Common myeloid progenitor, CD34-positive (primary cell): ENCODE measurements at places on chromosomes 2 and 18.

- H3K27me3 ChIP-seq, result peaks cover 4% of the 10 kb centered on the region
- DNase-seq, result no peak
- H3K36me3 ChIP-seq, result no peaks in the 10 kb centered on the region
- H3K4me1 ChIP-seq, result no peaks in the 10 kb centered on the region
- H3K4me3 ChIP-seq, result no peak overlapping the region
These were observed 19.4 kb downstream of the CYP26B1 start for GRCh38 chr2:72128059-72128842.

DNA sequence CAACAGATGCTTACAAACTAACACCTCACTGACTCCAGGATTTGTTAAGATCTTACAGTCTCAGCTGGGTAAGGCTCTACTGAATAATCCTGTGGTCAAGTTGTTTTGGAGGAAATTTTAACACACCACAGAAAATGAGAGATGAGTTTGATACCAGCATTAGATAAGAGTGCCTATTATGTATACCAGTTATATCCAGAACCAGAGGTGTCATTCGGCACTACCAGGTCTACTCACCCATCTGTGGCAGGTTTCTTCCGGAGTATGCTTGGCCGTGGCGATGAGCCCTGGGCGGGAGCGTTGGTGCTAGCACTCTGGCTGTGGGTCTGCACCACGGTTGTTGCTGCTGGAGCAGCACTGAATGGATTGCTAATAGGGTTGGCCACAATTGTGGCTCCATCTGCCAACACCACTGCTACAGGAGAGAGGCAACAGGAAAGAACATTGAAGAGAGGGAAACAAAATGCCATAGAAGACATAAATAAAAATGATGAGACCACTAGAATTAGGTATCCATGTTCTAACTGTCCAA is 41.2 kb downstream of the SAP130 start:
- DNase-seq, result no peak
- peaks cover 19% of the 10 kb centered on the region for H3K36me3 ChIP-seq
- no peaks in the 10 kb centered on the region for H3K4me1 ChIP-seq
- H3K27ac ChIP-seq, result no peak overlapping the region

- H3K27me3 ChIP-seq, result no peaks in the 10 kb centered on the region
- no peaks in the 10 kb centered on the region for H3K4me1 ChIP-seq
- H3K4me3 ChIP-seq, result no peak overlapping the region
- no peaks in the 10 kb centered on the region for H3K36me3 ChIP-seq
These were observed 120.8 kb upstream of the CAB39 start for GRCh38 chr2:230591850-230592249.

GRCh38 chr2:216989340-216990129 is 129.7 kb upstream of the TNP1 start:
- H3K27me3 ChIP-seq, result peaks cover 7% of the 10 kb centered on the region
- H3K4me1 ChIP-seq, result no peaks in the 10 kb centered on the region

DNA sequence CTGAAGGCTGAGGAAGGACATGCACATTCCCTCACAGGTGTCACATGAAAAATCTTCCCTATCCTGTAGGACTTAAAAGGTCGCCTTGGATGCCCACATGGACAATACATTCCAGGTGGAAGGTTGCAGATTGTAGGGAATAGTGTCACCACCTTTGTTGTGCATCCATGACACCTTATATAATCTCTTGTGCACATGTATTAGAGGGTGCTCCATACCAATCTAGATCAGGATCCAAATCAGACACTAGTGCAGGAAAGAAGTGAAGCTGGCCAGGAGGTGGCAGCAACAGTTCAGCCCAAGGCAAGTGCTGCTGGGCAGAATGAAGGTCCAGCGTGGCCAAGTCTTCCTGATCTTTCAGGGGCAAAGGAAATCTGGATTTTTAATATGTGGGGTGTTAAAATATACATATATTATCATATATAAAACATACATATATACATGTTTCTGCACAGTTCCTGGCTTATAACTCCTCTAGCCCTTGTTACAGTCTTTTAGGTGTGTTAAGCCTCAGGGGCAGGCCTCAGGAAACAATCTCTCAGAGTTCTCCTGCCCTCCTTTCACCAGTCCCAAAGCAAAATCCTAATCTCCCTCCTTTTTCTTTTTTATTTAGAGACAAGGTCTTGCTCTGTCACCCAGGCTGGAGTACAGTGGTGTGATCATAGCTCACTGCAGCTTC is 16.6 kb downstream of the NIF3L1 start:
- H3K36me3 ChIP-seq, result peaks cover 38% of the 10 kb centered on the region
- peak; percentile 70 for DNase-seq
- no peaks in the 10 kb centered on the region for H3K27me3 ChIP-seq

DNA sequence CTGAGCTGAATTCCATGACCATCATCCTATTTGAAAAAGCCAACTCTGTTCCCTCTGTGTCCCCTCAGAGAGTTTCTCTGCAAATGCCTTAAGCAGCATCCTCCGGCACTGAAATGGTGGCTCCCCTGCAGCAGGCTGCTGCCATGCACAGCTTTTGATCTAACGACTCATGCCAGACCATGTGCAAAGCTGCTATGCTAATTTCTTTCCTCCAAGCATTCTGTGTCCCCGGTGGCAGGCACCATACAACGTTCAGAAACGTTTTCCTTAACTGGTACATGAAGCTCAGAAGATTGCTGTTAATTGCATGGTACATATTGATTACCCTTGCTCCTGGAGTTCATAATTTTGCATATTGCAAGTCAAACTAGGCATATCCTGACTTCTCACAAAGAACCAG is 336.8 kb downstream of the RBM43 start:
- H3K27ac ChIP-seq, result no peak overlapping the region
- H3K4me3 ChIP-seq, result no peak overlapping the region
- H3K4me1 ChIP-seq, result no peaks in the 10 kb centered on the region
- no peaks in the 10 kb centered on the region for H3K27me3 ChIP-seq
- DNase-seq, result no peak

GRCh38 chr2:35997488-35997887 is 358.1 kb upstream of the CRIM1 start:
- no peak for DNase-seq
- H3K27me3 ChIP-seq, result peaks cover 6% of the 10 kb centered on the region
- H3K4me1 ChIP-seq, result no peaks in the 10 kb centered on the region
- no peaks in the 10 kb centered on the region for H3K36me3 ChIP-seq
- no peak overlapping the region for H3K4me3 ChIP-seq

GRCh38 chr2:48218169-48218568 is 311.8 kb upstream of the STON1 start:
- H3K27ac ChIP-seq, result no peak overlapping the region
- H3K36me3 ChIP-seq, result no peaks in the 10 kb centered on the region
- no peak for DNase-seq
- no peaks in the 10 kb centered on the region for H3K27me3 ChIP-seq

GRCh38 chr2:72438364-72438763 is 290.7 kb upstream of the CYP26B1 start:
- H3K4me3 ChIP-seq, result no peak overlapping the region
- DNase-seq, result no peak
- H3K36me3 ChIP-seq, result no peaks in the 10 kb centered on the region
- H3K27me3 ChIP-seq, result no peaks in the 10 kb centered on the region
